ENCODE measurements at places on chromosomes 16 and 17.

DNA sequence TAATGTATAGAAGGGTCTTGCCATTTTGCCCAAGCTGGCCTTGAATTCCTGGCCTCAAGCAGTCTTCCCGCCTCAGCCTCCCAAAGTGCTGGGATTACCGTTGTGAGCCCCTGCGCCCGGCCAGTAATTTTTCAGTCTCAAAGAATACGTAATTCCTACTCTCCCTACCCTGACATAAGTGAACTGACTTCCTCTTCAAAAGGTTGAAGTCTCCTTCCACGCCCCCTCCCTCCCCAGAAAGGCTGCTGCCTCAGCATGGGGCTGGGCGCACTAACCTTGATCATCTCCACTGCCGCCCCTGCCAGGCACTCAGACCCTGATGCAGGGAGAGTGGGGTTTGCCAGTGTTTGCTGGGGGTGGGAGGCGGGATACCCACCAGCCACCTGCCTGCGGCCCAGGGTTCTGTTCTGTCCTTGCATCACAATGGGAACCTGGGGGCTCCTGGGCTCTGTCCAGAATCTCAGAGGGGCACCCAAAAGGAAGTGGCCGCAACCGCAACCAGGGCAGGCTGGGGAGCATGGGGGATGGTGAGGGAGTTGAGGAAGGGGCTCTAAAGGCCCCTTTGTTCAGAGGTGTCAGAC is 27.5 kb downstream of the KIFC3 start:
- DNase-seq = no peak

DNA sequence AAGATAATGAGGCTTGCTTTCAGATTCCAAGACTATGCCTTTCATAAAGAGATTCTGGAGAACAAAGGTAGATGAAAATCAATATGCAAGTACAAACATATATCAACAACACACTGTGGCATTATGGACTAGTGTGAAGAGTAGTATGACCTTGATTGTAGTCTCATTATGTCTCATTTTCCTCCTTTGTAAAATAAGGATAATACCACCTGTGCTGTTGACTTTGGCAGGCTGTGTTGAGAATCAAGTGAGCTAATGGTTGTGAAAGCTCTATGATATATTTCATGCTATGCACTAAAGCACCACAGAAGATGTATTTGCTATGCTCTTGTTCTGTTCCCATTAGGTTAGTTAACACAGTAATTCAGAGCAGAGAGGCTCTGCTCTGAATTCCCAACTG is 78.5 kb upstream of the NACA2 start:
- DNase-seq = no peak

DNA sequence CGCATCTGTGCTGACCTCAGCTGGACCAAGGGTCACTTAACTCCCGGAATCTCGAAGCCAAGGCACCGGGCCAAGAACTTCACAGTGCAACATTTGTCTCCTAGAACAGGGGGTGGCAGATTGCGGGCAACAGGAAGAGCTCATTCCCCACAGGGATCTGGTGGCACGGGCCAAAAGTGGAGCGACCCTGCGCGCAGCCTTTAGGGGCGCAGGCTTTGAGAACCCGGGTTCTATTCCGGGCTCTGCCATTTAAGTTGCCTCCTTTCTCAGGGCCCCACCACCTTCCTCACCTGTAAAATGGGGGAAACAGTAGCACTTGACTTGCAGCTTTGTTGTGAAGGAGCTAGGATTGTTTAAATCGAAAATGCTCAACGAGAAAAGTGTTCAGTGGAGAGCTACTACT is 651 bp downstream of the SHMT1 start:
- peak; percentile 24 for DNase-seq

- no peak for DNase-seq
These were observed 143.9 kb upstream of the SHISA6 start for GRCh38 chr17:11097121-11097520.

GRCh38 chr17:13962716-13963240 is 106.5 kb upstream of the COX10 start:
- DNase-seq = no peak

DNA sequence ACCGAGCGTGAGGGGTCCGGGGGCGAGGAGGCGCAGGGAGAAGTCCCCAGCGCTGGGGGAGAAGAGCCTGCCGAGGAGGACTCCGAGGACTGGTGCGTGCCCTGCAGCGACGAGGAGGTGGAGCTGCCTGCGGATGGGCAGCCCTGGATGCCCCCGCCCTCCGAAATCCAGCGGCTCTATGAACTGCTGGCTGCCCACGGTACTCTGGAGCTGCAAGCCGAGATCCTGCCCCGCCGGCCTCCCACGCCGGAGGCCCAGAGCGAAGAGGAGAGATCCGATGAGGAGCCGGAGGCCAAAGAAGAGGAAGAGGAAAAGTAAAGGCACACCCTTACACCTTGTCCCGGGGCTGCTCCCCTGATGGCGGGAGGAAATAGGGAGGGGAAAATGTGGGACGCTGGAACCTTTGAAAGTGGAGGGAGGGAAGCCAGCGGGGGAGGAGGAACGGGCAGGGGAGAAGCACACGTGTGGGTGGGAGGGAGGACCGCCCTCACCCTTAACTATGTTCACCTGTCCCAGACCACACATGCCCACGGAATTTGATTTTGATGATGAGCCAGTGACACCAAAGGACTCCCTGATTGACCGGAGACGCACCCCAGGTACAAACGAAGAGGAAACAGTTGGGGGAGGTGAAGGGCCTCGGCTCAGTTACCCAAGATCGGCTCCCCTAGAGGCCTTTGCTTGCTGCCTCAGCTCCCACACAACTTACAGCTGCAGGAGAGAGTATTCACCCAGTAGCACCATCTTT is 916 bp downstream of the PAGR1 start:
- peak; percentile 78 for DNase-seq

Data from EH (cell line).